ENCODE measurements at places on chromosomes 3 and 15.
A peak's percentile ranks its signal among the peaks of the same experiment; 100 is the strongest.

DNA sequence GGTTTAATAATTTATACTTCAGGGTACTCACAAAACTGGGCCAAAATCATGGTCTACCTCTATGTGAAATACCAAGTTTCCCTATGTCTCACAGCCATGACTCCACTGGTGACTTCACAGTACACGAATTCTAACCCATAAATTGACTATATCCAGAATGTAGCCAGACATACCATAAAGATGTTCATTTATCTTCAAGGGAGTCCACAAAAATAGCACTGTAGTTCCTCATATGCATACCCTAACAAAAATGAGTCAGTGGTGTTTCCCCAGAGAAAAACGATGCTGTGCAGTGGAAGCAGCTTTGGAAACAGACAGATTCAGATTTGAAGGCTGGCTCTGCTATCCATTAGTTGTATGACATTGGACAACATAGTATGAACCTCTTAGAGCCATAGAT, 438.8 kb downstream of the FHIT start:
- DNase-seq: no peak

DNA sequence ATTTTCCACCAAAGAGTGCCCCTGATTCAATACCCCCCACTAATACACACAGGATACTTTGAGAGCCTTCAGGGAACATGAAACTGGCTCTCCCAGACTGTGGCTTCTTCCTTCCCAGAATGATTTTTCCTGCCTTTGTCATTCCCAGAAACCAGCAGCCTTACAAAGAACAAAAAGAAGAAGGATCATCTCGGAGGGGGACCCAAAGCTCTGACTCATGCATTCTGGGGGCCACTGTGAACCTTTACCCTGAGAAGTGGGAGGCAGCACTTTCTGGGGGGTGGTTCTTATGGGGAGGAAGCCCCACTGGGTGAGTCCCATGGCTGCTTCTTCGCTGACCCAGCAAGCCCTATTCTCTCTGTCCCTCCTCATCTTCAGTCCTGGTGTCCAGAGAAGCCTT, 44.7 kb upstream of the RAD18 start:
- no peak for DNase-seq

DNA sequence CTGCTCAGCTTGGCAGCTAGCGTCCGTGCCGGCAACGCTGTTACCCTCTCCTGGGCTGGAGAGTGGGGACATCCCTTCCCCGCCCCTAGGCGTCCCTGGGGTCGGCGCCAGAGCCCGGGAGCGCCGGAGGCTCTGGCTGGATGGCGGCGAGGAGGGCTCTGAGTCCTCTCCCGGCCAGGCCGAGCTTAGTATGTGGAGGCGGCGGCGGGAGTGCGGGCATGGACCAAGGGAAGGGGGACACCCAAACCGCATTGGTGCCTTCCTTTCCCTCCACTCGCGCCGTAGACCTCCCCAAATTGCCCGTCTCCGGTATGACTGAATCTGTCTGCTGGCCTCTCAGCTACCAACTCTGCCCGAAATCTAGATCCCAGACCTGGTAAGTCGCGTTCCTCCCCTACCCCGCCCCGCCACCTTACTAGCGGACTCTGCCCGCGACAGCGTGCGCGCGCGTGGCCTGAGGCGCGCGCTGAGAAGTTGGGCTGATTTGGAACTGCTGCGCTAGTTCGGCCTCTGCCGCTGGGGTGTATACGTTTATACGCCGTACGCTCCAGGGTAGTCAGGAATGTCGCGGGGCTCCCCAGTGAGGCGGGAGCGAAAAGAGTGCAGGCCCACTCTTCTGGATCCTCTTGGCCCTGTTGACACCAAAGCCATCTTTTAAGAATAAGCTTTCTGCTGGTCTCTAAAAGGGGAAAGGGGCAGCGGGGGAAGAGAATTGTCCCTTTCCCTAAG, 12.2 kb downstream of the ZIC1 start:
- DNase-seq: no peak

- DNase-seq: peak; percentile 61
These were observed 3.4 kb downstream of the ANKRD28 start for GRCh38 chr3:15794303-15794771.

- DNase-seq: no peak
These were observed 777 bp downstream of the LOXL1 start for GRCh38 chr15:73927003-73927475.

- peak; percentile 37 for DNase-seq
These were observed 81.7 kb downstream of the TAMM41 start for GRCh38 chr3:11764931-11765363.

DNA sequence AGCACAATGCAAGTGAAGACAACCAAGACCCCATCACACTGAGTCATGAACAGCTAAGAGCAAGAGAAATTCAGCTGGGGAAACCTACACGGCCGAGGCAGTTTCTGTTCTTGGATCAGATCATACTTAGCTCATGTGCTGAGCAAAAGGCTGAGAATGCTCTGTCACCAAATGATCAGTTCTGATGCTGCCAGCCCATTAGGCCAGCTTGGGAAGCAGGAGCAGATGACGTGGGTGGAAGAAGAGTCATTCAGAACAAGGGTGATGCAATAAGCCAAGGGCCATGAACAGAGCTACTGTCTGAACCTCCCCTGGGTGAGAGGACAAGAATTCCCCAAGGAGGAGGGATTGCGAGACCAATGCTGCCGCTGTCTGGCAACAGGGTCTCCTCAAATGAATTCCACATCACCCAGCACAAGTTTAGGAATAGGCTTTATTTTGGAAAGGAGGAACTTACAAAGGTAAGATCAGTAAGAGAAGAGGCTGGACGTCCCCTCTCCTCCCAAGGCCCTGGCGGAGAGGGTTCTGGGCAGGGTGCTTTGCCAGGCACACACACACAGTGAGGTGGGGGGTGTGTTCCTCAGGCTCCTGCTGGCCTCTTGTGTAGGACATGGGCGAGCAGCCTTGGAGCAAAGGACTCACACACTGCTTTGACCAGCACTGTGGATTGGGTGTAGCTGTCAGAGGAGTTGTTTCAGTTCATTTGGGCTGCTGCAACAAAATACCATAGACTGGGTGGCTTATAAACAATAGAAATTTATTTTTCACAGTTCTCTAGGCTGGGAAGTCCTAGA, 65.6 kb upstream of the CTXND1 start:
- DNase-seq: peak; percentile 20

DNA sequence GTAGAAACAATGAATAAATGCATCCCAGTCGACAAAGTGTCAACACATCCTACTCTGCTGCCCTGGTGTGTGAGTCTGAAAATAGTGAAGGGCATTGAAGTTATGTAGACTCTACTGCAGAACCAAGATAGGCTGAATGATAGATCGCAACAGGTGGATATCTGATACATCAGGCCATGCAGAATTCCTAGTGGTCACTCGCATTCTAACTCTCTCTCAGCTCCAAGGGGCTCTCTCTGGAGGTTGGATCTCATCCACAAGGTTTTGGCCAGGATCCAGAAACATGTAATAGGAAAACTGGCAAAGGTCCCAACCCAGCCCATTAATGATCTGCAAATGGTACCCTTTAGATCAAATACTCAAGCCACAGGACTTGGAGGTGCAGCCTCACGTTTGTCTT, 514.1 kb downstream of the MAGI1 start:
- DNase-seq: no peak

- no peak for DNase-seq
These were observed 148.1 kb downstream of the EEFSEC start for GRCh38 chr3:128301186-128302023.

GRCh38 chr3:197545101-197545500, 10.7 kb downstream of the BDH1 start:
- no peak for DNase-seq

GRCh38 chr3:99863588-99863987, 45.9 kb downstream of the CMSS1 start:
- DNase-seq: no peak

- DNase-seq: no peak
These were observed 40.8 kb downstream of the TCF12 start for GRCh38 chr15:56959318-56959648.

DNA sequence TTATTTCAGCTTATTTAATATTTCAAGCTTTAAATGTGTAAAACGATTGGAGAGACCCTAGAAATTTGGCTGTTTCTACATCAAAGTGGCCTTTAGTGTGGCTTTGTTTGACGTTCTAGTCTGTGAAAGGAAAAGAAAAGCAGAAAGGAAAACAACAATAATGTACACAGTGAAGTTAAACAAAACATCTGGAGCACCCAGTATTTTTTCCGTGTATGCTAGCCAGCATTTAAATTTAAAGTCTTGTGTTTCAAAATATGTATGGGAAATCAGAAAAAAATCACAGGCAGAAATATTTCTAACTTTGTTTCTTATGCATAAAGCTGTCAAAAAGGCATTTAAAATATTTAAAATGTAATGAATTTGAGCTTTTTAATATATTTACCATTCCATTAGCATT, 218.1 kb downstream of the NAALADL2 start:
- no peak for DNase-seq

DNA sequence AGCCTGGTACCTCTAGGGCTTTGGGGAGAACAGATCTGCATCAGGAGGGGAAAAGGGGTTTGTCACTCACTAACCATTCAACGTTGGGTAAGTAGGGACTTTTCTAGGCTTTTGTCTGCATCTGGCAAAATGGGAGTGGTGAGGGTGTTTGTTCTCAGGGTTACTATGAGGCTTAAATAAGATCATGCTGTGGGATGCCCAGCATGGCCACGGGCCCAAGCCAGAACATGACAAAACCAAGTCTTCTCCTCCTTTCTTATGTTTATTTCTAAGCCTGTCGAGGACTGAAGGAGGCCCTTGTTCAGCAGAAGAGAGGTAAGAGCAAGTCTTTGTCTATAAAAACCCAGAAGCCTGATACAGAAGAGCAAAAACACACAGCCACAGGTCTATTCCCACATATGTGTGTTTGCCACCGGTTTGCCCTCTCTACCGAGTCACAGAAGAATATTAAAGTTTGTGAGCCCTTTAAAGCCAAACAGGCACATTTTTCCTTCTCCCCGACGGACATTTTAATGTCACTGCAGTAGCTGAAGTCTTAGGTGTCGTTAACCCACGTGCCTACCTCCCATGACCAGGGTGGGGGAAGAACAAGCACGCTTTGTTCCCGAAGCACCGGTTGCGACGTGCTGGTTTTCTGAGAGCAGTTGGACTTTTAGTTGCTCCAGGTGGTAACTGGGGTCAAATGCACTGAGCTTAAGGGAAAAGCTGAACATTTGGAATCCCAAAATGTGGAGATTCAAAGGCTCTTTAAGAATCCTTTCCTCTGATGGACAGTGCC, 72.1 kb downstream of the NOX5 start:
- DNase-seq: no peak
